Activated T-cell treated with anti-CD3 and anti-CD28 coated beads, Interleukin-2, amount 50 U/mL, for 1 hour (primary cell): ENCODE measurements at places on chromosomes 1 and 21.

- DNase-seq = no peak
These were observed 156.0 kb downstream of the RERE start for GRCh38 chr1:8661185-8662110.

DNA sequence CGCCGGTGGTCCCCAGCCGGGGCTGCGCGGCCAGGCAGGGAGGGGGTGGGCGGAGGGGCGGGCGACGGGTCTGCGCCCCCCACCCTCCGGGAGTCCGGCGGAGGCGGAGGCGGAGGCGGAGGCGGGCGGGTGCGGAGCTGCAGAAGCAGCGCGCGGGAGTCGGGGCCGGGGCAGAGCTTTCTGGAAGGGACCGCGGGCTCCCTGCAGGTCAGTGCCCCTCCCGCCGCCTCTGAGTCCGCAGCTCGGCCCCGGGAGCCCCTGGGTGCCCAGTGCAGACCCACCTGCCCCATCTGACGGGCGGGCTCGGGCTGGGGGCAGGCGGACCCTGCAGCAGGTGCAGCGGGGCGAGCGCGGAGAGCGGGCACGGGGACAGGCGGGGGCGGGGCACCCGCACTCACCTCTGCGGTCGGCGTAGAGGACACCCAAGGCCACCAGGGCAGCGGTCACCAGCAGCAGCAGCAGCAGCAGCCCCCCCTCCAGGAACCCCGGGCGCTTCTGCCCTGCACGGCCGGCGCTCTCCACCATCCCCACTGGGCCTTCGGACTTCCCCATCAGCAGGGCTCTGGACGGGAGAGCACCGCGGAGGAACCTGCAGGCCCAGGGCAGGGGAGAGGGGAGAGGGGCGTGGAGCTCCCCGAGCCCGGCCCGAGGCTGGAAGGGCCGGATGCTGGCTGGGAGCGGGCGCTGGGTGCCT lies 3.7 kb downstream of the MMEL1 start:
- peak; percentile 22 for DNase-seq

- DNase-seq = no peak
These were observed 14.4 kb upstream of the ERVH48-1 start for GRCh38 chr21:42939582-42940413.

- no peak for DNase-seq
These were observed 779 bp downstream of the SON start for GRCh38 chr21:33543505-33544129.

- no peak for DNase-seq
These were observed 39.2 kb upstream of the RAB4A start for GRCh38 chr1:229231754-229232119.

- no peak for DNase-seq
These were observed 84.7 kb downstream of the URB2 start for GRCh38 chr1:229710746-229711145.

GRCh38 chr1:147579532-147579931 lies 38.2 kb downstream of the BCL9 start:
- DNase-seq = no peak

GRCh38 chr1:176880955-176881595 lies 283.4 kb downstream of the ASTN1 start:
- DNase-seq = no peak

DNA sequence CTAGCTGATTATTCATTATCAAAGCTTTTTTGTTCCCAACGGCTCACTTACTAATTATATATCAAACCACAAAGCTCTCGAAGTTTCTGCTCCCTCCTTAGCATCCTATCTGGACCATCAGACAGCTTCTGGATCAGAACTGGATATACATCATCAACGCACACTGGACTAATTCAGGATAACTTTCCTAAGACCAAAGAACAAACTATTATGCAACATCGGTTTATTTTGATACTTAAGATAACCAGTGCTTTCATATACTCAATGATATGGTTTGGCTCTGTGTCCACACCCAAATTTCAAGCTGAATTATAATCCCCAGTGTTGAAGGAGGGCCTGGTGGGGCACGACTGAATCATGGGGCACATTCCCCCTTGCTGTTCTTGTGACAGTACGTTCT lies 110.8 kb downstream of the SMYD3 start:
- no peak for DNase-seq

DNA sequence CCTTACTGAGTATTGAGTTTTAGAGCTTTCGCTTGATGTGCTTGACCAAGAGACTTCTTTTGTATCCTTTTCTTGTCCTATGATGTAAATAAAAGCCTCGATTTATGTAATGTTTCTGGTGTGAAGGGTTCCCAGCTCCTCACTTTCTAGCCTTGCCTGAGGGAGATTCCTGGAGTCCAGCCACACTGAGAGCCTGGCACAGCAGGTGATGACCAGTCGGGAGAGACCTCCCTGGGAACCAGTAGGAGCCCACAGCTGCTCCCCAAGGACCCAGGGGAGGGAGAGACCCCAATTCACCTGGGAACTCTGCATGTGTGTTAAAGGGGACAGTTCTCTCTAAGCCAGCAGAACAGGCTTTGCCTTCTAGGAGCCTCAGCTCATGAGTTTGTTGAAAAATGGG lies 8.9 kb downstream of the C1orf115 start:
- no peak for DNase-seq

GRCh38 chr1:246072456-246072955 lies 434.6 kb downstream of the SMYD3 start:
- DNase-seq = no peak

DNA sequence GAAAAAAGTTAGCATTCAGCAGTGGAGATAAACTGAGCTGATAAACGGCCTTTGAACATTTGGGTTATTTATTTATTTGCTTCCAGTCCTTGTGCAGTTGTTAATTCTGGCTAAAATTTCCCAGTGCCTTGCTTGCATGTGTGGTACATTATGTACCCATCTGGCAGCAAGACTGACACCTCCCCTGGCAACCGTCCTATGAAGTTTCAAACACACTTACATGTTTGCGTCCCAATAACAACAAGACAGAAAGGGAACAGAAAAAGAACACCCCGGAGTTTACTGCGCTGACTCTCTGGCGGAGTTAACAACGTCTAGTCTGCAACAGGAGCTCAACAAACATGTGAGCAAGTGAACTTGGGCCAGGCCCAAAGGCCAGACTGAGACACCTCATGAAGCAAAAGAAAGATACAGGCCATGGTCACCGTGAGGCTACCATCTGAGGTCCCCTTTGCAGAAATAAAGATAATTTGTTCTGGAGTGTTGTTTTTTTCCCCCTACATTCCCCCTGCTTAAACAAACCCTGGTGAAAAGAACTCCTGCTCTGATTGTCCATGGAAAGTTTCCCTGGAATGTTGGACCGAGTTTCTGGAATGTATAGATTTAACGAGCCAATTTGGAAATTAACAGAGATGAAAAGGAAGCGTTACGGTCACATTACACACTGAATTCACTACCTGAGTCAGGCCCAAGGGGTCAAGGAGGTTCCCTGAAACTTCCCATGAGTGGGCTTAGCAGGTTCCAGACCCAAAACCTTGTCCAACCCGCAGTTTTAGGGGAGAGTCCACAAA lies 33.4 kb downstream of the TRABD2B start:
- DNase-seq = no peak

DNA sequence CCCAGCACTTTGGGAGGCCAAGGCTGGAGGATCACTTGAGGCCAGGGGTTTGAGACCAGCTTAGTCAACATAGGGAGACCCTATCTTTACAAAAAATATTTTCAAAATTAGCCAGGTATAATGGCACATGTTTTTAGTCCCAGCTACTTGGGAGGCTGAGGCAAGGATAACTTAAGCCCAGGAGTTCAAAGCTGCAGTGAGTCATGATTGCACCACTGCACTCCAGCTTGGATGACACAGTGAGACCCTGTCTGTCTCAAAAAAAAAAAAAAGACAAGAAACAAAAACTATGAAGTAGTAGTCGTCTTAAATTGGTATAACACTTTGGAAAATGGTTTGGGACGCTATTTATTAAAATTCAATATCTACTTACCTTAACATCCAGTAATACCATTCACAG lies 7.7 kb downstream of the AIM2 start:
- DNase-seq = no peak

DNA sequence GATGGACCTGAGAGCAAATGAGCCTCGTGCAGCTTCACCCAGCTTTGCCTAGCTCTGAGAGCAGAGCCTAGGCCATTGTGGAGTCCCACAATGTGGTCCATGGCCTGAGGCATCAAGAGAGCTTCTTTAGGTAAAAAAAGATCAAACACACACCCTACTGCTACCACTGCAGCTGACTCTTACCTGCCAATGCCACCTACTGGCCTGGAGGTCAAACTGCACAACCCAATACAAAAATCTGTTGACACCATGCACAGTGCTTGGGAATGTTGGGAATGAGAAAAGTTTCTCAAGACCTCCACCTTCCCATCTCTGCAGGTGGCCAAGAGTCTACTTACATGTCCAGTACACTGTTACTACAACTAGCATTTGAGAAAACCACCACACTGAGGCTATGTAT lies 60.6 kb downstream of the UCHL5 start:
- no peak for DNase-seq

- DNase-seq = no peak
These were observed 12.1 kb downstream of the PGBD2 start for GRCh38 chr1:248918131-248918530.

GRCh38 chr1:7479571-7479970 lies 291.5 kb upstream of the VAMP3 start:
- DNase-seq = no peak

GRCh38 chr21:46295996-46296752 lies 10.0 kb downstream of the YBEY start:
- DNase-seq = peak; percentile 43

- DNase-seq = no peak
These were observed 20.6 kb downstream of the ATP6V1G3 start for GRCh38 chr1:198519639-198520501.

DNA sequence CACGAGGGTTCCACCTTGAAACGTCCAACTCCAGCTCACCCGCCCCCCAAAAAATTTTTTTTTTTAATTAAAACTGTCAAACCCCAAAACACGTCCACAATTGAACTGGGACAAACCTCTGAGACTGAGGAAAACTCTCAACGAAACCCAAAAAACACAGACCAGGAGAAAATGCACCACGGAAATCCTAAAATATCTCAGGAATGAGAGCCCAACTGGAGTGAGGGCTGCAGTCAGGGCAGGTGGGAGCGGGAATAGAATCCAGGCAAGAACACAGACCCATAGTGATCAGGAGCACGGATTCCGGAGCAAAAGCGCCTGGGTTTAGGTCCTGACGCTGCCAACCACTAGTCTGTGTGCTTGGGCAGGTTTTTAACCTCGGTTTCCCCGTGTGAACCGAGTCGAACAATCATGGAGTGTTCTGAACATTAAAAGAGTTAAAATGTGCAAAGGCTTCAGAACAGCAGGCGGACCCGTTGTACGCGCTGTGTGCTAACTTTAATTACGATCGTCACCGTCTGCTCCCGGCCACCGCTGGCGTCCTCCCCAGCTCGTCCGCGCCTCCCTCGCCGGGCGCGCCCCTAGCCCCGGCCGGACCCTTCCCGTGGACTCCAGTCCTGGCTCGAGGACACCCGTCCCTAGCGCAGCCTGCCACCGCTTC lies 624 bp downstream of the ARHGAP29 start:
- DNase-seq = no peak

- DNase-seq = no peak
These were observed 35.3 kb upstream of the ACTRT2 start for GRCh38 chr1:2985694-2986548.

- DNase-seq = no peak
These were observed 166.8 kb upstream of the IVNS1ABP start for GRCh38 chr1:185483664-185484450.

DNA sequence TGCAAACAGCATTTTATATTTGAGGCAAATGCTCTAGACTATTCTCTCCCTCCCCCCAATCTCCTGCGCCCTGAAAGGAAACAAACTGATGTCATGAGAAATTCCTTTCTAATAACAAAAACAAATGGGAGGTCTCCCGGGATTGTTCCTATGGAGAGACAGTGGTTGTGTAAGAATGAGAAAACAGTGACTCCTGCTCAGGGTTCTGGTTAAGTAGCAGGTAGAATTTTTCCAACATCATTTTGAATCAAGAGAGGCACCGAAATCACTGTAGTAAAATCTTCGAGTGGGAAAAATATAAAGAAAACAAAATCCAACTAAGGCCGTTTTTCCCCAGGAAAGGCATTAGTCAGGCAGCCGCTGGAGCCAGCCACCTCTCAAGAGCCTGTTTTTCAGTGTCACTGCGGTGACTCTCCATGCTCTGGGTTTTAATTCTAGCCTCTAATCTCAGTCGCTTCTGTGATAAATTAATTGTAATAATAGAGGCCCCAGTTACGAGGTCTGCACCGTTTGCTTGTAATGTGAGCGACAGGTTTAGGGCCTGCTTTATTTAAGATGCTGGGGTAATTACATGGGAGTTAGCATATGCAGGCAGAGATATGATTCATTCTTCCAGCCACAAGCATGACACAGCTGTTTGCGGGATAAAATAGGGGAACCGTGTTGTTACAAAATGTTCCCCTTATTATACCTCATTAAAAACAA lies 80.3 kb downstream of the RNF220 start:
- no peak for DNase-seq

- no peak for DNase-seq
These were observed 28.2 kb downstream of the ATP8B2 start for GRCh38 chr1:154353460-154353904.

- no peak for DNase-seq
These were observed 145.5 kb downstream of the NUF2 start for GRCh38 chr1:163467289-163467688.

DNA sequence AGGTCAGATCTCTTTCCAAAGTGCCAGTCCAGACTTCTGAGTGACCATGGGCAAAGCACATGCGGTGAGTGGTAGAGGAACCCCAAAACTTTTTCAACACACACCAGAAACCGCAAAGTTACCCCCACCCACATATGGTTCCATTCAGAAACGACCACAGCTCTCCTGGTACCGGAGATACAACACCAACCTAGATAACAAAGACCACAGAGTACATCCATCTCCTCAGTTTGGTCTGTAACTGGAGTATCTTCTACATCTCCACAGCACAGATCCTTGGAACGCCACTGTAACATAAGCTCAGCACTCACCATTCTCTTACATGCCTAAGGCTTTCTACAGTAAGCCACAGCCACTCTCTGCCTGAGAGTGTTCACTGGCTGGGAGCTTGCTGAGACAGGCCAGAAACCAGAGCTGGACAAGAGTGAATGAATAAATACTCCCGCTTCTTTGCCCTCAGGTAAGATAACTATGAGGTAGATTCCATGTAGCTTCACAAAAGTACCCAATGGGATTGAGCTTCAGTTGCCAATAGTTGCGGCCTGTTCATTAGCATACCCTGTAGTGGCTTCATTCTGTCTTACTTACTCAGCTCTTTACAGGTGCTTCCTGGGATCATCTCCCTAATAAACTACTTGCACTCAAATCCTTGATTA lies 81.8 kb downstream of the SMYD3 start:
- no peak for DNase-seq

- DNase-seq = no peak
These were observed 26.2 kb downstream of the TRIM67 start for GRCh38 chr1:231188072-231188471.

GRCh38 chr1:27161594-27161993 lies 6.7 kb upstream of the SLC9A1 start:
- no peak for DNase-seq
